ENCODE measurements at places on chromosomes 4 and X.

- DNase-seq = no peak
Measured at GRCh38 chrX:72117636-72118210, 14.0 kb downstream of the RTL5 start.

- no peak for DNase-seq
Measured at GRCh38 chr4:14855719-14856061, 146.6 kb upstream of the CPEB2 start.

DNA sequence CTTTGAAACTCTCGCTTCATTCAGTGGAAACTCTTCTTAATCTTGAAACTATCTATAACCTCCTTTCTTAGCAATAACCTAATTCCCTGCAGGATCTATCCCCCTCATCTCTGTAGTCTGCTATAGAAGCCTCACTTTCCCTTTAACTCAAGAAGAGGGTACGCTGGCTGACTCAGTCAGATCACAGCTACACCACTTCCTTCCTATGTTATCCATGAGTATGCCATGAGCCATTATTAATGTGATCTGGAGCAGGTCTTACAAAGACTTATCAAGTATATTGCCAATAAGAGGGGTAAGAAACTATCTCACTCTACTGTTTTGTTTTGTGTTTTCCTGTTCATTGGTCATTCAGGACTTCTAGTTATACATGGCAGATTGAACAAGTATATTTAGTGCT, 165.3 kb downstream of the PJA1 start:
- DNase-seq = no peak

- no peak for DNase-seq
Measured at GRCh38 chrX:22758807-22759481, 240.8 kb upstream of the DDX53 start.

GRCh38 chrX:48531358-48531959, 8.1 kb upstream of the TBC1D25 start:
- DNase-seq = no peak

Data from naive thymus-derived CD4-positive, alpha-beta T cell (primary cell).